ENCODE measurements at places on chromosomes 5 and 9. TPM values are rescaled to one million over a fixed set of nuclear protein-coding genes. Genes with fewer than 3 reads are reported as not detected.
A peak's percentile ranks its signal among the peaks of the same experiment; 100 is the strongest.

DNA sequence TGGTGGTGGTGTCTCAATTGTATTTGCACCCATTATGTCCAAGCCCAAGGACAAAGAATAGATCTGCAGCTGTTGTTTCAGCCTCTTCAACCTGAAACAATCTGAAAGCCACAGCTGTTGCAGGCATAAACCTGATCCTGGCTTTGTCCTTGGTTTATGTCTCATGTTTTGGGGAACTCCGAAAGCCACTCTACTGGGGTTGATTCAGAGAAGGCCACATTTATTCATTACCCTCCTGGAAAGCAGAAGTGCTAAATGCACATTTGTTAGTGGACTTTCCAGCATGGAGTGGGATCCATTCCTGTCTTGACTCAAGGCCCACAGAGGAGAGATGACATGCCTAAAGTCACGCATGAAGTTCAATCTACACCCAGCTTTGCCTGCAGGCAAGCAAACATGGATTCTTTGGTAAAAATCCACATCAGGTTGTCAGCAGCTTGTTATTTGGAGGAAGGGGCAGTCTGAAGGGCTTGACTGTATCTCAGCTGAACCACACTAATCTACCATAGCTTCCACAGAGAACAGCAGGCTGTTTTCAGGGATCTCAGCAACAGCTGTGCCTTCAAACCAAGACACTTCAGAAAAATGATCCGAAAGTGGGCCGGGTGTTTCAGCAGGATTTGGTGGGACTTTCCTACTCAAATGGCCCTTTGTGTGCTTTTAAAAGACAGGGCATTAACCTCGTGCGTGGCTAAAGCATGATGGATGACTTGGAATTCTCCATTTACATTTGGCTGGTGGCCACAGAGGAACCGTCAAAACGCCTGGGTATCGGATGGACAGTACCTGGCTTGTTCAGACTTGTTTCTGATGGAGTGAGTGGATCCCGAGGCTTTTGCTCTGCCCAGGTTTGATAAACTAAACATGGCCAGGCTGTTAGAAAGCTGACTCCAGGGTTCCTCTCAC lies 36.2 kb upstream of the ADAM19 start:
- peak; percentile 25 for DNase-seq

DNA sequence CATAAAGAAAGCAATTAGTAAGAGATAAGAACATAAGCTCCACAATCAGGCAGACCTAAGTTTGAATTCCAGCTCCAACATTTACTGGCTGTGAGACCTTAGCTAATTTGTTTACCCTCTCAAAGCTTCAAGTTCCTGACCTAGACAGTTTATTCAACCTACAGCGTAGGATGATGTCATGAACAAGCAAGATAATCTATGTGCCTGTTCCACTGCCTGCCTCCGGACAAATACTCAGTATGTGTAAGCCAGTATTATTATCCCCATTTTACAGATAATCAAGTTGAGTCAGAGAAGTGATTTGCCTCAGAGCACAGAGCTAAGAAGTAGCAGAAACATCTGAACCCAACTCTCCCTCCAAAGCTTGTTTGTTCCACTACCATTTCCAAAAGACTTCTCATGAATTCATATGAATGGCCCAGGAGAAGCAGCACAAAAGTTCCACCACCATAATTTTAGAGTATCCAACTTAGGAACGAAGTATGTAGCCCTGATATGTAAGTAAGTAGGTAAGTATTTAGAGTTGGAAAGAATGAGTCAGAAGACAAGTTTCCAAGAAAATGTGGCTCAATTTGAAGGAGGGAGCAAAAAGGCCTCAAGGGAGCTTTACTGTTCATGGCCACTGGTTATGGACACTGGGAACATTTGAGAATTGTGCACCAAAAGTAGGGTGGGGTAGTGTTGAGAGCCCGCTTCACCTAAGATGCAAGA lies 398.2 kb downstream of the NFIB start:
- DNase-seq = no peak

- DNase-seq = no peak
These were observed 241.7 kb upstream of the PANK3 start for GRCh38 chr5:168820874-168821273.

DNA sequence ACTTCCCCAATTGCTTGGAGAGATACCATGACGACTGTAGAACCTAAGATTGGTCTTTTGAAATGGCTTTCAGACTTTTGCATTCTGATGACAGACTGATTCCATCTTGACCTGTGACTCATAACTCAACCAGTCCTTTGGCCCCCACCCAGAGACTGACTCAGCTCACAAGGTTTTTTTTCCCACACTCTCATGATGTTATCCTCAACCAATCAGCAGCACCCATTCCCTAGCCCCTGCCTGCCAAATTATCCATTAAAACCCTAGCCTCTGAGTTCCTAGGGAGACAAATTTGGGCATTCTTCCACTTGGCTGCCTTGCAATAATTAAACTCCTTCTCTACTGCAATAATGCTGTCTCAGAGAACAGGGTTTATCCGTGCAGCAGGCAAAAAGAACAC lies 1263.3 kb upstream of the CDH9 start:
- no peak for DNase-seq

DNA sequence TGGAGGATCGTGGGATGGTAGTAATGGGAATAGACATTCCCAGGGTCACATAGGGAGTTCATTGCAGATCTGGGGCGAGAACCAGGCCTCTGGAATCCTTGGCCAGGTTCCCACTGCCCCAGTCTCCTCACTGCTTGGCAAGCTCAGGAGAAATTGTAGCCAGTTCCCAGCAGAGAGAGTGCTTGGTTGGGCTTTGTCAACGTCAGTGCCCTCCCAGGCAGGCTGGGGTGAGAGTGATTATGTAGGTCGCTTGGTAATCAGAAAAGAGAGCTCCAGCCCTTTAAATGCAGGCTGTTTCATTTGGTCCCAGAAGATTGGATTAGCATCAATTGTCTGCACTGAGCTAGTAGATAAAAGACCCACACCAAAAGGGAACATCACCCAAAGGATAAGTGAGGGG lies 51.8 kb upstream of the GALNT10 start:
- DNase-seq = no peak

DNA sequence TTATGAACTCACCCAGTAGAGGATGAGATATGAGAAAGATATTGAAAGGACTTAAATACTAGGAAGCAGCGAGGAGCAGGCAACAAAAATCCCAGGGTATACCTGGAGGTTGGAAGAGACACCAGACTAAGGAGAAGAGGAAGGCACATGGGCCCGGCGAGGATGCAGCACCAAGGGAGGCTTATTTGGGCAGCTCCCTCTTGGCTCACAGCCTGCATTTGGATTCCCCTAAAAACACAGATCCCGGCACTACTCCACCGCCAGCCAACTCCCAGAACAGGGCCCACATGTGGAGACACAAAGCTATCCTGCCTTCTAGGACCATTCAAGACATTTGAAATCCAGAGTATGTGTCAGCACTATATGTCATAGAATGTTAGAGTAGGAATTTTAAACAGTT lies 199.8 kb upstream of the FBXL7 start:
- DNase-seq = no peak

- DNase-seq = no peak
These were observed 153.7 kb downstream of the TLE1 start for GRCh38 chr9:81535542-81536241.

DNA sequence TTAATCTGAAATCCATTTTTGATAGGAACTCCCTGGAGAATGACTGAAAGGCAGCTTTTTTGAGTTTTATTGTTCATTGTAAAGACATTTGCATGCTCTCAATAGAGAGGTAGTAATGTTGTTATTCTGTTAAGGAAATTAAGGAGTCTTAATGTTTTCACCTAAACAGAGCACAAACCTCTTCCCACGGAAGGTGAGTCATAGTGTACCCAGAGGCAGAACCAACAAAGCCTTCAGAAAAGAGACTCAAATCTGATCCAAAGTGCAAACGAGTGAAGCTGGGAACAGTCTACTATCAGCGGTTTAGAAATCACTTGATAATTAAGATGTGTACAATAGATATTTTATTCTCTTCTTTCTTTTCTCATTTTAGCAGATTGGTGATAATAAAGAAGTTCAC lies 470.5 kb downstream of the PLK2 start:
- DNase-seq = no peak

GRCh38 chr5:139823757-139824355 lies 28.2 kb downstream of the PSD2 start:
- no peak for DNase-seq

GRCh38 chr5:177444106-177445051 lies 2.2 kb upstream of the PRR7 start:
- no peak for DNase-seq

- no peak for DNase-seq
These were observed 3.9 kb downstream of the SSBP2 start for GRCh38 chr5:81747030-81747429.

DNA sequence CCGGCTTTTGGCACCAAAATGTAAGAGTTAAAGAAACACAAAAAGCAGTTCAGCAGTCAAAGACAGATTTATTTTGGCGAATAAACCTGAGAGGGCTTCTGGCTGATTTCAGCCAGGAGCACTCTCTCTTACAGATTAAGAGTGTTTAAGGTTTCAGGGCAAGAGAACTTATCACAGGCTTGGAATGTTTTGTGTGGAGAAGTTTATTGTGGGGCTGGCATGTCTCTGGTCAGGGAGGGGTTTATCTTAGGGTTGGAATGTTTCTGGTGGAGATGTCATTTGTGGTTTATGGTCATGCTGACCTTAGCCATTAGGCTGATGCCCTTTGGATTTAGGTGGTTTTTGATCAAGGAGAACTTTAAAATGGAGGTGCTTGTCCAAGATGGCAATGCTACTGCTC lies 622.3 kb upstream of the PTPRD start:
- DNase-seq = no peak

HEXB gene
- 40.0 TPM for polyA plus RNA-seq

Measured in muscle of arm (tissue), 14 donors.